ENCODE measurements at places on chromosomes 1 and 21. TPM values are rescaled to one million over a fixed set of nuclear protein-coding genes. Genes with fewer than 3 reads are reported as not detected.

The LCE3D gene
- total RNA-seq = not detected

The S100A1 gene
- not detected for total RNA-seq

The UQCRH gene
- 763 TPM for total RNA-seq

The SCP2 gene
- 209 TPM for total RNA-seq

The NBPF26 gene
- 11.5 TPM for total RNA-seq

The OLFML2B gene
- total RNA-seq = 13.5 TPM

The C8A gene
- not detected for total RNA-seq

The SLC25A34 gene
- 0.26 TPM for total RNA-seq

The FAM131C gene
- total RNA-seq = 0.53 TPM

The TMEM81 gene
- total RNA-seq = 1.6 TPM

The SNRNP40 gene
- total RNA-seq = 114 TPM

The FCRL2 gene
- not detected for total RNA-seq

The RAB13 gene
- total RNA-seq = 101 TPM

The FOXO6 gene
- total RNA-seq = 0.06 TPM

The MRPS15 gene
- total RNA-seq = 55.4 TPM

The PTPN7 gene
- total RNA-seq = not detected

The PLA2G2A gene
- not detected for total RNA-seq

The EBNA1BP2 gene
- total RNA-seq = 88.9 TPM

The PRRX1 gene
- total RNA-seq = 229 TPM

The ZC3H12A gene
- total RNA-seq = 8.6 TPM

The UBE2J2 gene
- 25.6 TPM for total RNA-seq

The PTGFR gene
- 37.7 TPM for total RNA-seq
